Right forelimb (tissue), 1 donor: ENCODE measurements at places on chromosomes 13 and 19.

GRCh38 chr13:39405596-39406205 is 197.3 kb downstream of the LHFPL6 start:
- DNase-seq: no peak

GRCh38 chr19:49820125-49820524 is 2.0 kb downstream of the MED25 start:
- no peak for DNase-seq

- no peak for DNase-seq
Observed at GRCh38 chr19:42397263-42398166, 7.4 kb upstream of the CNFN start.

GRCh38 chr13:41213316-41213715 is 18.9 kb upstream of the KBTBD7 start:
- DNase-seq: no peak

- DNase-seq: no peak
Observed at GRCh38 chr19:53394522-53394973, 401 bp upstream of the ZNF765 start.

- DNase-seq: no peak
Observed at GRCh38 chr13:22201375-22201925, 530.6 kb downstream of the FGF9 start.
